ENCODE measurements at places on chromosomes 2 and 18.

DNA sequence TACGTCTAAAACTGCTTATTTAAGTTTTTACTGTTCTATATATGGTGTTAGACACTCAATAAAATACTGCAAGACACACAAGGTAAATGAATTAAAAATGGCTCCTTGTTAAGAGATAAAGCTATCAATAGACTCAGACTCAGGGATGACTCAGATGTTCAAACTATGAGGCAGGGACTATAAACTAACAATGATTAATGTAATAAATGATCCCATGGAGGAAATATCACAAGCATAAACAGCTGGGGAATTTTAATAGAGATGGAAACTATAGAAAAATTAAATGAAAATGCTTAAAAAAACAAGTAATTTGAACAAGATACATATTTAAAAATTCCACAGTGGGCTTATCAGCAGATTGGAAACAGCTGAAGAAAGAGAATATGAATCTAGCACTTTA lies 650.8 kb downstream of the DCDC2C start:
- no peak for DNase-seq

DNA sequence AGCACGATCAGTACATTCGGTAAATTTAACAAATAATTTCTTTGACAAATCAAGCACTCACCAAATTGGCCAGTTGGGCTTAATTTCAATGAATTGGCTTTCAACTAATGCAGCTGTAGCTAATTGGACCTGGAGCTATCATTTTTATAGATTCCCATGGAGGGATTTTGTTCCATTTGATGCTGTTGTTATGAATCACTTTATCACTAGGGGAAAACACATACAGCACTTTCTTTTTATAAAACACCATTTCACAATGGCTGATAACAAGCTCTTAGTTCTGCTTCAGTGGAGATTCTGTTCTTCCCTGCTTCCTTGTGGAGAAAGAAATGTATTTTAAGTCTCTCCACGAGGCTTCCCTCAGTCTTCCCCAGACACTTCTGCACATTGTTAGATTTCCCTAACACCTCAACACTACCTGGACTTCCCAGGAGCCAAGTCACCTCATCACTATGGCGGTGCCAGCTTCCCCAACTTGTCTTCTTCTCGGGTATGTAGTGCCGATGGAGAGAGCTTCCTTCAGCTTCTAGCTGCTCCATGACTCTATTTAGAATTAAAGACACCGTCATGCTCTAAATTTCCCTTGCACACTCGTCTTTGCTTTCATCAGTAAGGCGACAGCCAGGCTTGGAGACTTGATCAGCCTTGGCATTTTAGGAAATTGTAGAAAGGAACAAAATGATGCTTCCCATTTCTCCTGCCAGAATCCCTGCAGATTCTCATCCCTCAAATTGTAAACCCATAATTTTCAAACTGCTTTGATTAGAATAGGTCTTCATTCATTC lies 72.0 kb downstream of the INPP5D start:
- DNase-seq: no peak

DNA sequence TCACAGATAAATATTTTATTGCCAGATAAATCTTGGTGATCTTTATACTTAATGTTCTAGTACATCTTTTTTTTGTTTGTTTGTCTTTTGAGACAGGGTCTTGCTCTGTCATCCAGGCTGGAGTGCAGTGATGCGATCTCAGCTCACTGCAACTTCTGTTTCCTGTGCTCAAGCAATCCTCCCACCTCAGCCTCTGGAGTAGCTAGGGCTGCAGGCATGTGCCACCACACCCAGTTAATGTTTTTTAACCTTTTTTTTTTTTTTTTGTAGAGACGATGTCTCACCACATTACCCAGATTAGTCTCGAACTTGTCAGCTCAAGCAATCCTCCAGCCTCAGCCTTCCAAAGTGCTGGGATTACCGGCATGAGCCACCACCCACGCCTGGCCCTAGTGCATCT lies 9.1 kb upstream of the C1GALT1C1L start:
- DNase-seq: no peak

- DNase-seq: no peak
These were observed 14.3 kb downstream of the KCNK3 start for GRCh38 chr2:26706616-26707473.

- no peak for DNase-seq
These were observed 275.0 kb downstream of the ZEB2 start for GRCh38 chr2:144244938-144245337.

GRCh38 chr2:133605011-133605765 lies 36.9 kb upstream of the NCKAP5 start:
- no peak for DNase-seq

- DNase-seq: no peak
These were observed 38.3 kb upstream of the RAPGEF4 start for GRCh38 chr2:172697296-172697695.

- DNase-seq: no peak
These were observed 53.6 kb upstream of the GRHL1 start for GRCh38 chr2:9897846-9898245.

DNA sequence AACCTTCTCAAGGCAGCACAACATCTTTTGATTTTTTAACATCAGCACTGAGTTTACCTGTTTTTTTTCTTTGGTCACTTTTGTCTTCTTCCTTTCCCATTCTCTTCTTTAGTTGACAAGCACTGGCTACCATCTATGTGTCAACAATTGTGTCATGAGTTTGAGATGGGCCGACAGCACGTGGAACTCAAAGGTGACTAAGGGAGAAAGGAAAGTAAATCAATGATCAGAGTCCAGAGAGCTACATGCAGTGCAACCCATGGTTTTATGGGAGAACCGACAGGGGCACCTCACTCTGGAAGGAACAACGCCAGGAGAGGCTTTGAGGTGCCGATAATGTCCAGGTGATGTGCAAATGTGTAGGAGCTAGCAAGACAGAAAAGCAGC lies 755.5 kb downstream of the RNF144A start:
- DNase-seq: no peak
